AG09319 (cell line): ENCODE measurements at places on chromosomes 3 and 15.

DNA sequence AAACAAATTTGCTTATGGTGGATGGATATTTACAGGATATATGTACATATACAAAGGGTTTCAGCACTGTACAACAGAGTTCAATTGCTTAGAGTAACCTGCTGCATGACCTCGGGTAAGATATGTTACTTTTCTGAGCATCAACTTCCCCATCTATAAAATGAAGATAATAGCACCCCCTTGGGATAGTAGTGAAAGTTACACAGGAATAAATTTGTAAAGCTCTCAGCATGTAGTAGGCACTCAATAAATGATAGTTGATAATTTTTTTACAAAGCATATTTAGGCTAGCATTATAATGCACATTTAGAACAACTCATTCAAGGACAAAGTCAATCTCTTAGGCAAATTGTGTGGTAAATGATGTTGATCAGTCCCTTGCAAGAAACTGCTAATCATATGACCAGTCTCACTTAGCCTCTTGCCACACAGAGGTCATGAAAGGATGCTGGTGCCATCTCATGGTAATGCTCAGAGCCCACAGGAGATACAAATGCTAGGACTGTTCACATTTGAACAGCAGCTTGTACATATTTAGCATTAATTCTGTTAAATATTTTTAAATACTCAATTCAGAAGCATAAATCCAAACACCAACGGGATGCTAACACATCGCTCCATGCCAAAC lies 123.9 kb downstream of the MAGI1 start:
- no peak for DNase-seq

DNA sequence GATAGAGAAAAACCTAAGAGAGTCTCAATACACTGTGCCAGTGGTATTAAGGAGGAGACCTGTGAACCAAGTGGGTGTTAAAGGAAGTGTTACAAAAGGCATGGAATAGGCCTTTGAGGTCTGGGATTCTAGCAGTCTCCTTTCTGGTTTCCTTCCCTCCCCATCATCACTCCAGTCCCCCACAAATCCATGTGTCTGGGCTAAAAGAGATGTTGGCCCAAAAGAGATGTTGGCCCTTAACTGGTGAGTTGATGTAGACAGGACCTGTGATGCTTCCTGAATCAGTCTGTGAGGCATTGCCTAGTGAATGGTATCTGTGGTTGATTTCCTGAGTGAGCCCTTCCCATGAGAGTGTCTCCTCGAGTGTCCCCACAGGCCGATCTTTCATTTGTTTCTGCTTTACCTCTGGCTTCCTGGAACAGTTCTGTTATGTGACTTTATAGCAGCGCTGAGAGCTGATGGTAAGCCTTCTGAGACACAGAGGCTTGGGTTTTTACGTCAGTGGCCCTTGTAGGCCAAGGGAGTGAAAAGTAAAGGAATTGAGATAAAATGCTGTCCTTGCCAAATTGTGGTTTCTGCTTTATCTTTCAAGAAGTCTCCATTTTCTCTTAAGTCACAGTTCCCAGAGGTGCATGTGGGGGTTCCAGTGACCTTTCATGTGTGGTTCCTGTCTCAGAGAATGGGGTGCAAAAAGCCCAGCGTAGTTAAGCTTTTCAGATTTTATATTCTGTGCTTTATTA lies 87.8 kb downstream of the KLHL25 start:
- no peak for DNase-seq

DNA sequence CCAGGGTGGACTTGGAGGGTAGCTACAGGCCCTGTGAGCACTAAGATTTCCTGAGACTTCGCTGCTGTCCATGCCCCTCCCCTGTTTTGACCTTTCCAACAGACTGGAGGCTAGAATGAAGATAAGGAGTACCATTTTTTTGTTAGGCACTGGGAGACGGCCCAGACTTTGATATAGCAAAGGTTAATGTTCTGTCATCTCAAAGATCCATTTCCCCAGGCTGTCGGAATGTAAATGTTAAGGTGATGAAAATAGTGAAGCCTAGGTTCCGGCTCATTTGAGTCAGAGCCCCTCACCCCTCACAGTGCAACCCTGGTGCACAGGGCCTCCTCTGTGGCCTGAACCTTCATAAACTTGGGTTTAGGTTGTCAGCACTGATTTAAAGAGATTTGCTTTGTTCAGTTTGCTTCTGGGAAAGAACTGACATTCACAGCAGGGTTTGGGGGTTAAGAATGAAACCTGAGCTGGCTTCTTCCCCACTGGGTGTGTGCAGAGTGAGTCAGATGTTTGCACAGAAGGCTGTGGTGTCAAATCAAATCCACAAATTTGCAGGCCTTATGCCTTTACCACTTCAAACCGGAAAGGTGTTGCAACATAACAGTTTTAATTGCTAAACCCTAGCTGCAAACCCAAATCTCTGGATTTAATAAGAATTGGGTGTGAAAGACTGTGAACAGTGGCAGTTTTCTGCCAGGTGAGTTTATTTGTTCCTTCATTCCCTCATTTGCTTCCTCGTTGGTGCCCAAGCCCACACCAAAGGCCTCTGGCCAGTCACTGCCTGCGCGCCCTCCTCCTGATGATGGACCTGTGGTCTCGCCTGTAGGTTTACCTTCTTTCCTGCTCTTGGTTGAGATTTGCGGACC lies 20.6 kb upstream of the KCTD6 start:
- peak; percentile 57 for DNase-seq

GRCh38 chr15:48313216-48313615 lies 18.0 kb upstream of the DUT start:
- DNase-seq, result no peak

DNA sequence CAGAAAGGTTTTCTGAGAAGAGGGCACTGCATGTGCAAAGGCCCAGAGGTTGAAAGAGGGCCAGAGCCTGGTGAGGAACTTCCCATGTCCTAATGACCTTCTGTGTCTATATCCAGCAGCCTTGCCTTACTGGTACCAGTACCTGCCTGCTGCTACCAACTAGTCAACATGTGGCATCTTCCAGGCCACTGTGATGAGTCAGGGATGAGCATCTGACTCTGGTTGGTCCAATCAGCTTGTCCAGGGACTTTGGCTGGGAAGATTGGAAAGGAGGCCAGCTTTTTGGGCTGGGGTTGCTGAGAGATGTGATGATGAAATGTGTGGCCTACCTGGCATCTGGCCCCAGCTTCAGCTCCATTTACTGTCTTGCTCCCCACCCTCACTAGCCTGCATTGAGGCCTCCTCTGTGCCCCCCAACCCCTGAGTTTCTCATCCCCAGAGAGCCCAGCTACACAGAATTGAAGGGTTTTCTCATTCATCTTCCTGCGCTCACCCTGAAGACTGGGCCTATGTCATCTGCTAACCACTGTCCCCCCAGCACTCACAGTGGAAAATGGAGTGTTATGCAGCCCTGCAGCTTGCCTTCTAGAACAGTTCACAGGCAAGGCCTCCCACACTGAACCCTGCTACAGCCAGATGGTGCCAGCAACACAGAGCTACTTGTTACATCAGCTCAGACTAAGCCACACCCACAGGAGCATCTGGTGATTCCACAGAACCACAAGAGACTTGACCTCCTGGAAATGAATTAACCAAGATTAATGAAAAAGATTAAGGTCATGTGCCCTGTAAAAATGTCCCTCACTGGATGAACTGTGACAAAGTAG lies 1.3 kb upstream of the TWF2 start:
- peak; percentile 82 for DNase-seq

DNA sequence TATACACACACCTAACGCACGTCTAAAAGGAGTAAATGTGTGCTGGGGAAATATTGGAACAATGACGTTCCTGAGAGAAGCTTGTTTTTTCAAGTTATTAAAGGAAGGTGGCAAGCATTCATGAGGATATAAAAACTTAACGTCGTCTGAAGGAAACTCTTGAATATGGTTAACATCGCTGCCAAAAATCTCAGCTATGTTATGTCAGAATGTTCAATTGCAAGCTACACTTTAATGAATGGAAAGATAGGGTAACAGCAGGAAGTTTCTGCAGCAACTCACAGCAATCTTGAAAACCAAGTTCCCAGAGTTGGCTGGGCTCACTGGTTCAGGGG lies 54.3 kb upstream of the MEF2A start:
- DNase-seq, result peak; percentile 19

GRCh38 chr3:197555281-197556261 lies at the start of gene BDH1:
Gene BDH1, minus strand, starts transcription at chr3:197555968. Its CDS starts 9,525 bp downstream, at chr3:197546443.
- no peak for DNase-seq

DNA sequence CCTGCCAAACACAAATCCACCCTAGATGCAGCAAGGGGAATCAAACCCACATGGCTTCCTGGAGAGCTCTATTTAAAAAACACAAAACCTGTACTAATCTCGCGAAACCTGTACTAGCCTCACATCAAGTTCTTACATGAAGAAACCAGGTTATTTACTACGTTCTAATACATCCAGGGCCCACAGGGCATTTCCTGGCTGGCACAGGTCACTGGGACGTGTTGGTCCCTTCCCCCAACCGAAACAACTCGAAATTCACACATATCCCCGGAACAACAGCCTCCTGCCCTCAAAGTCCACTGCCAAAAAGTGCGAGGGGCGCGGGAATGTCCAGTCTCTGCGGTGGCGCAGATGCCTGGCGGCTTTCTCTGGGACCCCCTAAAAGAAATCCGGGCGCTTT lies 955 bp downstream of the CDCP1 start:
- no peak for DNase-seq

DNA sequence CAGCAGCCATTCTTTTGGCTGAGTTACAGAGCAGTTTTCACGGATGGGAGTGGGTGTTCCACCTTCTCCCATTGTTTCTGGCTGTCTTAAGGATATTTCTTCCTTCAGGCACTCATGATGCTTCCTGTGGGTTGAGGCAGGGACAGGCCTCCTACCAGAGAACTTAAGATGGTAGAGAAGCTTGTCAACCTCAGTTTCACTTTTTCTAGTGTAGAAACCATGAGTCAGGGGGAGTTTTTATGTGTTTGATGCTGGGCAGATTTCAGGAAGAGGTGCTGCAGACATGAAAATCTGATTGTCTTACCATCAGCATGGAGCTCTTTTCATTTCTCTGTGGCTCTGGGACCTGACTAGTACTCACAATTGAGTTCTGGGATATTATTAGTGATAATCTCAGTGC lies 48.7 kb upstream of the VEPH1 start:
- no peak for DNase-seq

- no peak for DNase-seq
Measured at GRCh38 chr15:63504979-63505841, 817 bp downstream of the USP3 start.

GRCh38 chr3:145448436-145448835 lies 712.5 kb downstream of the PLOD2 start:
- no peak for DNase-seq

- no peak for DNase-seq
Measured at GRCh38 chr15:96126859-96127258, 203.6 kb upstream of the NR2F2 start.

GRCh38 chr15:92885224-92886041 lies 14.7 kb upstream of the CHD2 start:
- no peak for DNase-seq

DNA sequence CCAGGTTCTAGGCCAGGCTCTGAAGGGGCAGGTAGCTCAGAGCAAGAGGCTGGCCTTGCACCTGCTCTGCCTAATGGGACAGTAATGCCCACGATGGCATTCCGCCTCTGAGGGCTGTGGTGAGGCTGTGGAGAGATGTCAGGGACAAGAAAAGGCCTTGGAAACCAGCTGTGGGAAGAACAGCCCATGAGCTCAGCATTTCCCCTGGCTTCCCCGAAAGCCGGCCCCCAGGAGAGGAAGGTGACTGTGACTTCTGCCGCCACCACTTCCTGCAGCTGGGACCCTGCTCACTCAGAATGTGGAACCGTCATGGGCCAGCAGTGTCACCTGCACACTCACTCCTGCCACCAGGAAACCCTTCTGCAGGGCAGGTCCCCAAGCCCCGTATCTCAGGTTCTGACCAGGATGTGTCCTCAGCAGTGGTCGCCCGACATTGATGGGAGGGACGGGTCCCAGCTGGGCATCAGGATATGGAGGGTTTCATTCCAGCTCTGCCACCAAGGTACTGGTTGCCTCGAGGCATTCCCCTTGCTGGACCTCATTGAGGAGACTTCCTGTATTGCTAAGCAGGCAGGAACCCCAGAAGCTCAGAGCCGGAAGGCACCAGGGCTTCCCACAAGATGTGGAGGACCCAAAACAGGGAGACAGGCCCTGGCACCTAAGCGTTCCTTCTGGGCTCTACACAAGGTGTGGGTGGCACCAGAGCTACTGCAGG lies 30.7 kb downstream of the SEMA7A start:
- no peak for DNase-seq

DNA sequence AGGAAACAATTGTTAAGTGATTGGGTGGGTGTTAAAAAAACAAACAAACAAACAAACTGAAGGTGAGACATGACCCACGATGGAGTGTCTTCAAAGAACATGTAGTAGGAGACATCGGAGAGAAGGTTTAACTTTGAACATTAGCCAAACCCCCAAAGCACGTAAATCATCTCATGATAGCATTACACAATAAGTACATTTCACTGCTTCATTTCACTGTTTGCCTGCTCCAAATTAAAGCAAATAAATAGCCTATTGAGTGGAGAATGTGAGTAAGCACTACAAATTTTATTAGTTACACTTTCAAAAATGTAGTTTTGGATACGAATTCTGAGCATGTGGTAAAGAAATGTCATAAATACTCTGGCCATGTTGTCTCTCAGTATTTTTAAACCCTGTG lies 287.0 kb downstream of the SI start:
- no peak for DNase-seq

DNA sequence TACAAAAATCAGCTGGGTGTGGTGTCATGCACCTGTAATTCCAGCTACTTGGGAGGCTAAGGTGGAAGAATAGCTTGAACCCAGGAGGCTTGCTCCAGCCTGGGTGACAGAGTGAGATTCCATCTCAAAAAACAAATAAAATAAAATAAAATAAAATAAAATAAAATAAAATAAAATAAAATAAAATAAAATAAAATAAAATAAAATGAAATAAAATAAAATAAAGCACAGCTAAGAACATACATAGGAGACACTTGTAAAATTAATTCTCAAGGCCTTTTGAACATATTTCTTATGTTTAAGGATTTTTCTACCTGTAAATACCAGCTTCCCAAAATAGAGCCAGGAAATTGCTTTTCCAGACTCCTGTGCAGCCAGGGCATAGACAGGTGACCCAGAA lies 703.0 kb downstream of the ZPLD1 start:
- no peak for DNase-seq

DNA sequence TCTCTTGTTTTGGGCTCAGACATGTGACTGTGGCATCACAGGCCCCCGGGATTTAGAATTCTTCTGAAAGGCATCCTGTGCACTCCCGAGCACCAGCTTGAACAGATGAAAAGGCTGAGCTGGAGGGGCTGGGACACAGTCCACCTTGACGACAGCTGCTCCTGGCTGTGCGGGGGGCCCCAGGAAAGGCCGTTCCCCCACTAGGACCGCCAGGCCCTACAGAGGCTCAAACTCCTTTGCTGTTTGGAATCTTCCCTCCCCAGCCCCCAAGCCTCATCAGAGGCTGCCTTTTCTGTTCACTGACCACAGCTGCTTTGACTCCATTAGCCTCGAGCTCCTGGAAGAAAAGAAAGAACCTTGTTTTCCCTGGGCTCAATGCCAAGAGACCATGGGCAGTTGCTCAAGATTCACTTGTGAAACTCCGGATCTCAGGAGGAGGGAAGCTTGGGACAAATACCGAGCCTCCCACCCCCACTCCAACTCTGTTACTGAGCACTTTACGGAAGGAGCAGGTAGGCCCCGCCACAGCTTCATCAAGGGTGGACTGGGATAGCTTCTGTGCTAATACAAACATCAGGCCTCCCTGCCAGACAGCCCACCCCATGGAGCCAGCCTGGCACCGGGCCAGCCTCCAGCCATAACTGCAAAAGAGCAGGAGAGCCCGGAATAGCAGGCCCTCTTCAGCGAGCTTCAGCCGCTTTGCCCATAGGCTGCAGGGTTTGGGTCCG lies 15.7 kb downstream of the CIDEC start:
- peak; percentile 79 for DNase-seq
